ENCODE measurements at places on chromosomes 13 and 19.

DNA sequence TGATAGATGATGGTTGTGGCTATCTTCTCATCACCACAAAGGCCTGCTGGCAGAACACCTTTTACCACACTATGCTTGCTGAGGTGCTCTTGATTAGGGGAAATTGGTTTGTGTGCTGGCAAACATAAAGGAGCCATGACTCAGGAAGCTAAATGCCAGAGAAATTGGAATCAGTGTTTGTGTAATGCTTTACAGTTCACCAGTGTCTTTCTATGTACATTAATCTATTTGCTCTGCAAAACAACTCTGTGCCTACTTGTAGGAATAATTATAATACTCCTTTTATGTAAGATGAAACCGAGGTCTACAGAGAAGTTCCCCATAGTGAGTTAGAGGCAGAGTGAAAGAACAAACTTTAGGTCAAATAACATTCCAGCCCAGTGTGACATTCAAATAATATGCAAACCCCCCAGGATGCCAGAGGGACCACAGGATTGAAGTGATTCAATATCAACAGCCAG lies 390.5 kb upstream of the HTR2A start:
- no peak overlapping the region for H3K4me3 ChIP-seq
- H3K27me3 ChIP-seq: no peaks in the 10 kb centered on the region
- DNase-seq: no peak
- H3K36me3 ChIP-seq: no peaks in the 10 kb centered on the region

DNA sequence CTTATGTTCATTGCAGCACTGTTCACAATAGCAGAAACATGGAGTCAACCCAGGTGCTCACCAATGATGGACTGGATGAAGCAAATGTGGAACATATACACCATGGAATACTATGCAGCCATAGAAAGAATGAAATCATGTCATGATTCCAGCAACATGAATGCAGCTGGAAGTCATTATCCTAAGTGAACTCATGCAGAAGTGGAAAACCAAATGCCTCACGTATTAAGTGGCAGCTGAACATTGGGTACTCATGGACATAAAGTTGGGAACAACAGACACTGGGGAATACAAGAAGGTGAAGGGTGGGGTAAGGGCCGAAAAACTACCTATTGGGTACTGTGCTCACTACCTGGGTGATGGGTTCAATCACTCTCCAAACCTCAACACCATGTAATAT lies 915.9 kb downstream of the UQCRFS1 start:
- no peaks in the 10 kb centered on the region for H3K36me3 ChIP-seq
- H3K4me3 ChIP-seq: no peak overlapping the region
- H3K27ac ChIP-seq: no peak overlapping the region
- no peaks in the 10 kb centered on the region for H3K4me1 ChIP-seq
- DNase-seq: no peak

DNA sequence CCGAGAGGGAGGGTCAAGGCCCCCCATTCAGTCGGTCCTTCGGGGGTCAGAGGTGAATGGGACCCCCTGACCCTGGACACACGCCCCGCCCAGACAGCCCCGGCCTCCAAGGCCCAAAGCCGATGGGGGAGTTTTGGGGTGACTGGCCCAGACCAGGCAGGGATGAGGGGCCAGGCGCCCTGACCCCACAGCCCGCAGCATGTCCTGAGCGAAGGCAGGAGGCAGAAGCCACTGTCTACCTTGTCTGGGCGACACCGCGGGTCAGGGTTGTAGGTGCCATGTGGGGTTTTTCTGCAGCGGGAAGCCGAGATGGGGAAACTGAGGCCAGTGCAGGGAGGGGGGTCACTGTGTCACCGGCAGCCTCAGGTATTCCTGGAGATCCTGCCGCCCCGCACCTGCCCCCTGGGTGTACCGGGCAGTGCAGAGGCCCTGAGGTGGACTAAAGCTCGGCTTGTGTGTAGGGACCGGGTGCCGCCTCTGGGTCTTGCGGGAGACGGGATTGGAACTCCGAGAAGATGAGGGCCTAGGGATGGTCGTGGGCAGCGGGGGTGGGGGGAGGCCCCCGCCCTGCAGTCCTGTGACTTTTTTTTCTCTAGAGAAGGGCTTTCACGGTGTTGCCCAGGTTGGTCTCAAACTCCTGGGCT lies 8.5 kb downstream of the ARID3A start:
- DNase-seq: no peak
- H3K4me1 ChIP-seq: peaks cover 46% of the 10 kb centered on the region
- H3K27me3 ChIP-seq: no peaks in the 10 kb centered on the region
- H3K27ac ChIP-seq: no peak overlapping the region
- H3K4me3 ChIP-seq: no peak overlapping the region
- H3K36me3 ChIP-seq: no peaks in the 10 kb centered on the region

DNA sequence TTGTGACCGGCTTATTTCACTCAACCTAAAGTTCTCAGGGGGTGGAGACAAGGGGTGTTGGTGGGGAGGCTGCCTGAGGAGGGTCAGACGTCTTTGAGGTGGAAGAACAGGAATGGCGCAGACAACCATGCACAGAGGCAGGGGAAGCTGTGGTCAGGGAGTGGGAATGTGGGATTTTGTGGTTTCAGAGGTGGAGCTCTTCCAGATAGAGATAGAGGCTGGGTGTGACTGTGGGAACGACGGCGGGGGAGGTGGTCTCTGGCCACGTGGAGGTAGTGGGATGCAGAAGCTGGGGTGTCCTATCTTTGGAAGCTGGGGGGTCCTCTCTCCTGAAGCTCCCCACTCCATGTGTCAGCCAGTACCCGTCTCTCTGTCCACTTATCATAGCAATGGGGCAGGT lies 7.8 kb upstream of the KLK14 start:
- no peaks in the 10 kb centered on the region for H3K27me3 ChIP-seq
- H3K4me1 ChIP-seq: no peaks in the 10 kb centered on the region
- H3K4me3 ChIP-seq: no peak overlapping the region
- no peaks in the 10 kb centered on the region for H3K36me3 ChIP-seq

- no peaks in the 10 kb centered on the region for H3K36me3 ChIP-seq
- H3K27me3 ChIP-seq: no peaks in the 10 kb centered on the region
- no peak overlapping the region for H3K4me3 ChIP-seq
- H3K27ac ChIP-seq: no peak overlapping the region
Observed at GRCh38 chr13:42484386-42484785, 89.6 kb upstream of the TNFSF11 start.

GRCh38 chr19:16581971-16582343 lies 9.7 kb upstream of the SLC35E1 start:
- no peak for DNase-seq
- peaks cover 68% of the 10 kb centered on the region for H3K4me1 ChIP-seq
- H3K4me3 ChIP-seq: no peak overlapping the region
- peak overlapping the region; percentile 36 for H3K27ac ChIP-seq
- H3K27me3 ChIP-seq: no peaks in the 10 kb centered on the region
- peaks cover 43% of the 10 kb centered on the region for H3K36me3 ChIP-seq

DNA sequence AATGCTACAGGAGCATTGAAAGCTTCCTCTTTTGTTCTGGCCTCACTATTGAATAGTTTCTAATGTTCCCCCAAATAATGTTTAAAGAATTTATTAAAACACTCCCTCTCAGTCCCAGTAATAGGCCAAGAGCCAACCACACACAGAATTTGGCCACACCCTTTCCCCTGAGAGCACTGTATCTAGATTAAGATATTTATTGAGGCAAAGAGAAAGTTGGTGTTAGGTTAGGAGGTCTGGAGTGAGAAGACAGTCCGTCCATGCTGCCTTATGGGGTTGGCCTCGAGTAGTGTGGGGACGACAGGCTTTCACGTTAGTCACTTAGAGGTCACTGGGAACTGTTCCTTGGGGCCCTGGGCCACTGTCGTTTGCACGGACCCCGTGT lies 122.9 kb upstream of the RNF113B start:
- no peaks in the 10 kb centered on the region for H3K36me3 ChIP-seq
- H3K27me3 ChIP-seq: no peaks in the 10 kb centered on the region
- no peaks in the 10 kb centered on the region for H3K4me1 ChIP-seq
- no peak overlapping the region for H3K27ac ChIP-seq
- H3K4me3 ChIP-seq: no peak overlapping the region

GRCh38 chr13:48411147-48411794 lies 1.6 kb downstream of the LPAR6 start:
- no peaks in the 10 kb centered on the region for H3K27me3 ChIP-seq
- H3K4me1 ChIP-seq: peaks cover 18% of the 10 kb centered on the region
- DNase-seq: no peak
- peak overlapping the region; percentile 67 for H3K27ac ChIP-seq
- H3K4me3 ChIP-seq: peak overlapping the region; percentile 88

DNA sequence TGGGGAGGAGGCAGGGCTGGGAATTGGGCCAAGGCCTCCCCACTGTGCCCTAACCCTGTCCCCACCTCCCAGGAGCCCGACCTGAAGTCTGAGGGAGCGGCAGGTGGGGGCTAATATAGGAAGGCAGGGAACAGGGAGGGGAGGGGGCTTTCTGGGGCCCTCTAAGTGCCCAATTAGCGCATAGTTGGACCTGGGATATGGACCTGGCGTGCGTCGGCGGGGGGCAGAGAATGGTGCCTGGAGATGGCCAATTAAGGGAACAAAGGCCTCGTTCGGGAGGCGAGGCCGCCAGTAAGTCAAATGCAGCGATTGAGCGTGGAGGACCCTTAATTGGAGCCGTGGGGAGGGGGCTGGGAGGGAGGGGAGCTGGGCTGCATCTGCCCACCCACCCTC lies at the start of gene C19orf85:
Gene C19orf85 (minus strand): TSS at position 90 of the 393 bp plus-strand sequence. CDS start 197 bp downstream, outside the sequence.
- no peak within 1 kb of the TSS for H3K4me3 ChIP-seq
- DNase-seq: no peak
- H3K27me3 ChIP-seq: no peaks in the 10 kb centered on the region
- H3K36me3 ChIP-seq: no peaks in the 10 kb centered on the region

DNA sequence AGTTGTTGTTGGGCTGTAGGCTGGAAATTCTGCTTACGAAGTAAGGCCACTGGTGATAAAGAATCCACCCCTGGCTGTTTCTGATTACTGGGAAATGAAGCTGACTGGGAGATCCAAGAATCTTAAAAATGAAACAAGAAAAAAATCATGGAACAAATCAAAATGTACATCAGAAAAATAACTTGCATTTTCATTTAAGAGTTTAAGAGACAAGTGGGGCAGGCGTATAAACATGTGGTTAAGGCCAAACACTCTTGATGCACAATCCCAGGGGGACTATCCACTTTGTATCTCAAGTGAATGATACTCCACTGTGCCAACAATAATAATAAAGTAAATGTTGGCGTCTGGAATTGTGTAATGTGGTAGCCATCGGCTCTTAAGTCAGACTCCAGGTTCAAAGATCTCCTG lies 24.6 kb downstream of the ZMYM5 start:
- H3K27me3 ChIP-seq: no peaks in the 10 kb centered on the region
- H3K4me3 ChIP-seq: no peak overlapping the region
- DNase-seq: no peak
- peaks cover 49% of the 10 kb centered on the region for H3K36me3 ChIP-seq
- H3K27ac ChIP-seq: no peak overlapping the region

DNA sequence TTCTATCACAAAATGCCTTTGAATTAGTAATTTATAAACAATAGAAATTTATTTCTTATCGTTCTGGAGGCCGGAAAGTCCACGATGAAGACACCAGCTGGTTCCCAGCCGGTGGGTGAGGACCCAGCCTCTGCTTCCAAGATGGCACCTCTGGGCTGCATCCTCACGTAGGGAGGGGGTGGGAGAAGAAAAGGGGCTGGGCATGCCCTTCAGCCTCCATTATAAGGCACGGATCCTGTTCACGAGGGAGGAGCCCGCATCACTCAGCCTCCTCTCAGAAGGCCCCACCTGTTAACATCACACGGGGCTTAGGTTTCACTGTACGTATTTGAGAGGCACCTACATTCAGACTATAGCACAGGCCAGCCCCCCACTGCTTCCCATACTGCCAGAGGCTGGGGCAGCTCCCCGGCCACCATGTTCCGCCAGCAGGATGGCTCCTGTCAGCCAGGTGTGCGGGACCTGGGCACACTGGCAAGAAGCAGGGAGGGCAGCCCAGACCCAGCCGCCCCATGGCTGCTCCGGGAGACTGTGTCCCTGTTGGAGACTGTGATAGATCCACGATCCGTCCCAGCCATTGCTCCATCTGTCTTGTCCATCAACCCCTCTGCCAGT lies 131.6 kb downstream of the SOX1 start:
- no peaks in the 10 kb centered on the region for H3K36me3 ChIP-seq
- DNase-seq: no peak
- no peaks in the 10 kb centered on the region for H3K4me1 ChIP-seq
- no peak overlapping the region for H3K4me3 ChIP-seq

DNA sequence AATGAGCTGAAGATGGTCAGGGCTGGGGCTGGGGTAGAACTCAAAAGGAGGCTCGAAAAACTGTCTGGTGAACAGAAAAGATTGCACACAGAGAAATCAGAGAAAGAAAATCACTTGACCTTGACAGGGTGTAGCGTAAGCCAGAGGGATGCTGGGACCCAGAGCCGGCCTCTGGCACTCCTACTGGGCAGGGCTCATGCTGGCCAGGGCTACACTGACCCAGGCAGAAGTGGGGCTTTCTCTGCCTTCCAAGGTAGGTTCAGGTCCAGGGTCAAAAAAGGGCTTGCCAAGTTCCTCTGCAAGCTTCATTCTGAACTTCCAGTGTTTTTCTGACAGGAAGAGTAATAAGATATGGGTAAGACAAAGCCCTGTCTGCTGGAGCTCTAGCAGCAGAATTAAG lies 56.2 kb downstream of the LATS2 start:
- no peaks in the 10 kb centered on the region for H3K4me1 ChIP-seq
- H3K36me3 ChIP-seq: no peaks in the 10 kb centered on the region
- DNase-seq: no peak

DNA sequence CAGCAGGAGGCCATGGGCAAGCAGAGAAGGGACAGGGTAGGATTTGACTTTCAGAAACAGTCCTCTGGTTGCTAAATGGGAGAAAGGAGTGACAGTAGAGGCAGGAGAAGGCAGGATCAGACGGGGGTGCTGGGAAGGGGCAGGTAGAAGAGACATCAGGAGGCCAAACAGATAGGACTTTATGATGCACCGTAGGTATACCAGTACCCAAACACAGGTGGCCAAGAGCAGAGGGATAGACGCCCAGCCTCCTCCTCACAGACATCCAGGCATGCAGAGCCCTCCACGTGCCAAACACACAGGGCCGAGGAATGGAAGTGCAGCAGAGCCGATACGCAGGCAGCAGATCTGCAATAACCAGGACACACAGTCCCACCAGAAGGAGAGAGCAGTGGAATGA lies 1.3 kb upstream of the AXL start:
- H3K27me3 ChIP-seq: peaks cover 20% of the 10 kb centered on the region
- no peak overlapping the region for H3K4me3 ChIP-seq
- no peaks in the 10 kb centered on the region for H3K36me3 ChIP-seq
- no peak for DNase-seq

DNA sequence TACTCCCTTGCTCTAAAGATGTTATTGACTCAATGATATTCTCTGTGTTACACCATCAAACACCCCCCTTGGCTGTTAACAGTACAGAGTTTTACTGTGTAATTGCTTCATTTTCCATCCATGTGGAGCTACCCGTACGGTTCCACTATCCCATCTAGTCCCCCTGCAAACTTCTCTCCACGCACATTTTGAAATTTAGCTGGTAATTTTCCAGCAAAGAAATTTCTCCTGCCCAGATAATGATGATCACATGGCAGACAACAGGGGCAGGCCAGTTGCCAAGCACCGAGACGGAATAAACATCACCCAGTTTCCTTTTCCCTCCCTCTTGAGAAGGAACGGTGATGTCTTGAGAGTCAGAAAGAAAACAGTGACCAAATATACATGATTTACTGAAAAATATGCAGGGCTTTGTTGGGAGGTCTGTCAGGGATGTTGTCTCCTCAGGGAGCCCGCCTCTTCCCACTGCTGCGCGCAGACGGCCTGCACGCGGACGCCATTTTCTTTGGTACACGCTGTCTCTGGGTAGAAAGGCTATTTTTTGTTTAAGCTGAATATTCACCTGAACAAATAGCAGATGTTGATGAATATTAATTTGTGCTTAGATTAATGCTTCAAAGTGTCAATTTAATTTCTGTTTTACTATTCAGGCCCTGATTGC lies 109.9 kb downstream of the OLFM4 start:
- no peak for DNase-seq
- no peaks in the 10 kb centered on the region for H3K36me3 ChIP-seq
- no peak overlapping the region for H3K4me3 ChIP-seq
- no peaks in the 10 kb centered on the region for H3K4me1 ChIP-seq
